ENCODE measurements at places on chromosomes 4 and X.
A peak's percentile ranks its signal among the peaks of the same experiment; 100 is the strongest.

DNA sequence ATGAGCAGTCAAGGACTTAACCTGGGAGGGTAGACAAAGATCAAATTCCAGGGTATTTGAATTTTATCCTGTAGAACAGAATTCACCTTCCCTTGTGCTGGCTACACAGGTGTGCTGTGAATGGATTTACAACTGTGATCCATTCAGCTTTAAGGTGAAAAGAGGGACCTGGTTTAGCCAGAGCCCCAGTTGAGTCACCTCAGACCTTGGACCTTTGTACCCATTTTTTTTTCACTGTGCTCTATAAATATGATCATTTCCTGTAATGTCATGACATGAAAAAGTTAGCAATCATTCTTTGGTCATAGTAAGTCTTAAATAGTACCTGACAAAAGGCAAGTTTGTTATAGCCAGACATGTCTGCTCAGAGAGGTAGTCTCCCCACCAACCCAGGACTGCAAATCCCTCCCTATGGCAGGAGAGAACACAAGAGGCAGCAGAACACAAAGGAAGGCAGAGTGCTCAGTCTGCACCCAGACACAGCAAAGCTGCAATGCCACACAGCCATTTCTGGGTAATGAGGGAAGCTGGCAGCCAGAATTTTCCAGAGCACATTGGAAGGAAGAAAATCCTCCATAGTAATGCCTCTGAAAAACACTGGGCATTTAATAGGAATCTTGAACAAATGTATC is 77.9 kb downstream of the CXXC4 start:
- no peak for DNase-seq

GRCh38 chrX:108053218-108053617 is 8.4 kb downstream of the VSIG1 start:
- DNase-seq = peak; percentile 13

- DNase-seq = no peak
These were observed 360.0 kb upstream of the CXorf51A start for GRCh38 chrX:147174591-147174990.

GRCh38 chrX:109926743-109927662 is 75.9 kb upstream of the TMEM164 start:
- DNase-seq = no peak

GRCh38 chr4:156971676-156972378 is at the start of gene PDGFC:
Gene PDGFC, minus strand, starts transcription at chr4:156971799. Its CDS starts 896 bp downstream, at chr4:156970903.
- DNase-seq = peak; percentile 82

DNA sequence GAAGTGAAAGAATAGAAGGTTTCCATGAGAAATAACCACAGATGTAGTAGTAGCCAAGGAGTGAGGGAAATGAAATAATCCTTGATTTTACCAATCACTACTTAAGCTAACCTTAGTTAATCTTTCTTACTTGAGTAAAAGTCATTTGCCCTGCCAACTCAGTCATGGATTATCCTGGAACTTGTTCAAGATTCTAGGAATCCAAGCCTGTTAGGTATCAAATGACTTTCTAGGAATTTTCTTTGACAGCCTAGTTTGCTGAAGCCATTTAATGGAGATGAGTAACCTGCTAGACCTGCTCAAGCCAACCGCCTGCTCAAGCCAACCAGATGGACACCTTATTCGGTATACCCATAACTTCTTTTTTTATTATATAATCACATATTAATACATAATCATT is 180.5 kb downstream of the KLHL13 start:
- no peak for DNase-seq

- no peak for DNase-seq
These were observed 40.1 kb downstream of the BTC start for GRCh38 chr4:74754218-74754617.

- DNase-seq = no peak
These were observed 37.0 kb downstream of the IL21 start for GRCh38 chr4:122583906-122584305.

- no peak for DNase-seq
These were observed 427.5 kb downstream of the BCOR start for GRCh38 chrX:39670281-39670680.

DNA sequence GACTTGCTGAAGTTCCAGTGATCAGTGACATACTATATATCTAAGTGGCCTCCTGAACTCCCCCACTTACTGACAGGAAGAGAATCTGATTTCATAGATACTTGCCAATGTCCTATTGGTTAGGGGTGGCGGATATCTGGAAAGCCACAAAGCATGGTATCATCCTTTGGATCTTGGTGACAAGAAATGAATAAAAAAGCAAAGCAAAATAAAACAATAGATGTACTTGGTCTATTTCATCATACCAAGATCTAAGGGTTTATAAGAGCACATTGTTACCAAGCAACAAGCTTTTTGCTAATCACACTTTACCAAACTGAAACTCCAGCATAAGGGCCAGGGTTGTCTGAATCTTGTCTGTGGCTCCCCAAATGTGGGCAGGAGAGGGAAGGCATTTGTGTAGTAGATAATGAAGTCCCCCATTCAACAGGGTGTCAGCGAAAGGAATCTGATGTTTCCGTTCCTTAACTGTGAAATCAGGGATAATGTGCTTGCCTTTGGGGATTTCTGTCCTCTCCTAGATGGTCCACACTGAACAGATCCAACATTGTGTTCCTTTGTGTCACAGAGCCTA is 125.0 kb upstream of the SMIM10 start:
- DNase-seq = no peak

GRCh38 chr4:25523405-25523804 is 132.2 kb upstream of the SLC34A2 start:
- DNase-seq = peak; percentile 17

DNA sequence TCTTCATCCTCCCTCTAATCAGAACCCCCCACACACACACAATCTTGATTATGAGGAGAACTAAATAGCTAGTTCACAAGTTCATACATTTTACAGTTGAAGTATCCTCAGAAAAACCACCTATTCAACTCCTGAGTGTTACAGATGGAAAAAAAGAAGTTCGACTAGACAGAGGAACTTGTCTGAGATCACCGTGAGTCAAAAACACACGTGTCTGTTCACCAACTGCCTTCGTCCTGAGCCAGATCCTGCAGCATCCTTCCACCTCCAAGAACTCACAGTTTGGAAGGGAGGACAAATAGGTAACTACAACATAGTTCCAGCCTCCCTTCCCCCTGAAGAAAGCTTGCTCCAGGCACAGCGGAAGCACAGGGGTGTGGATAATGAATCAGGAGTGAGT is 19.0 kb upstream of the IRAK1 start:
- DNase-seq = no peak

GRCh38 chrX:85988353-85988752 is 59.0 kb downstream of the CHM start:
- no peak for DNase-seq

DNA sequence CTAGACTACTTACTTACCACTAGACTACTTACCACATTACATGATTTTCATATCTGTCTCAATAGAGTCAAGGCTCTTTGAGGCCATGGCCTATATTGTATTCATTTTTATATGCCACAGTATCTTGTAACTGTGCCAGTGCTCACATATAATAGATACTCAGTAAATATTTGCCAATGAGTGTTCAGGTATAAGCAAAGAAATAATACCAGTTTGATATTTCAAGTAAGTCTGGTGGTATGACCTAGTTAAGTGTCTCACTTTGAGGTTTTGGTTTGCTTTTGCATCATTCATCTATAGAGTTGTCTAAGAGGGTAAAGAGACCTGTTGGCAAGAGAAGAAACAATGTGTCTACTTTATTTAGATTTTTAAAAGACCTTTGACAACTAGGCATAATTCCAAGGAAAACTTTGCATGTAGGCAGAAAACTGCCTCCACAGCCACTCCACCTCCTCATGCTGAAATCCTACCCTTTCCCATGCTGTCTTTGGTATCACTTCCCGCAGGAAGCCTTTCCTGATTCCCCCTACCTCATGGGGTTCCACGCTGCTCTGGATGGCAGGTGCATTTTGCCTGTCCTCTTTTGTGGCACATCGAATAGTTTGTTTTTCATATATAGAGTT is 91.3 kb upstream of the KLHL13 start:
- no peak for DNase-seq

DNA sequence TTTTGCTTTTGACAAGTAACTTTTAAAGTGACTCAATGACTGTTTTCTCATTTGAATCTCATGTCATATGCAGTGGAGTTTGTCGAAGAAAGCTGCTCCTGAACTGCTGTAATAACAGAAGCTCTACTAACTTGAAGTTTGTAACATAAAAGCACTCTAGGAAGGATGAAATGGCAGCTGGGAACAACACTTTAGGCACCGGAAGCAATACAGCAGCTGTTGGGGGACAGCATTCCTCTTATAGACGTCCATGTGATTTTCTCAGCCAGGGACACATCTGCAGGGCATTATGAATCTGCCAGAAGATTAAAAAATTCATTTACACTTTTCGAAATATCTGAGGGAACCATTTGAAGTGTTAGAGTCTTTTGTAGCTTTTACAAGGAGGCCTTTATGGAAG is 1035.8 kb downstream of the ADGRL3 start:
- DNase-seq = no peak

GRCh38 chr4:87811977-87812376 is 12.6 kb downstream of the IBSP start:
- no peak for DNase-seq

GRCh38 chr4:144176476-144176875 is 36.0 kb upstream of the GYPA start:
- DNase-seq = no peak

DNA sequence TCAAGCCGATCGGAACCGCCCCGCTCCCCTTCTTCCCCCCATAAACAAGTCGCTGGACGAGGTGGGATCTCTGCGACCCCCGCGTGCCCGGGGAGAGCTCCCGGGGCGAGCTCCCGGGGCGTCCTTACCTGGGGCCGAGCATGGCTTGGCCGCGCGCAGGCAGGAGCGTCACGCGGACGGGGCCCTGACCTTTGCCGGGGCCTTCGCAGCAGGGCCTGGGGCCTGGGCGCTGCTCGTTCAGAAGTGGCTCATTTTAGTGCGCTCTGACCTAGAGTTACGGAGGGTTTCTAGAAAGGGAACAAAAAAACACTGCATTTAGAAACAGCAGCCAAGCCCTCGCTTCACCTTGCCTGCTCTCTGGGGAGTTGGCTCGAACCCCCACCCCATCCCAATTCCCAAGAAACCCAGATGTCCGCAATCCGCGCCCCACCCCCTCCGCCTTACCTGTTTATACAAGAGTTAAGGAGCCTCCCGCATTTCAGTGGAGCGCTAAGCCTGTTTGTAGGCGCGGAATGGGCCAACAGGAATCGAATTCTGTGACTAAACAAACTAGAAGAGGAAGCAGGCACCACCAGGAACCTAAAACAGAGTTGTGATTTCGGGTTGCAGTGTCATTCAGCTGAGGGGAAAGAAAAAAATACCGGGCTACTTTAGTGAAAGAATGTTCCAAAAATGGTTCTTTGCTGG is 814 bp upstream of the RBM47 start:
- DNase-seq = no peak

DNA sequence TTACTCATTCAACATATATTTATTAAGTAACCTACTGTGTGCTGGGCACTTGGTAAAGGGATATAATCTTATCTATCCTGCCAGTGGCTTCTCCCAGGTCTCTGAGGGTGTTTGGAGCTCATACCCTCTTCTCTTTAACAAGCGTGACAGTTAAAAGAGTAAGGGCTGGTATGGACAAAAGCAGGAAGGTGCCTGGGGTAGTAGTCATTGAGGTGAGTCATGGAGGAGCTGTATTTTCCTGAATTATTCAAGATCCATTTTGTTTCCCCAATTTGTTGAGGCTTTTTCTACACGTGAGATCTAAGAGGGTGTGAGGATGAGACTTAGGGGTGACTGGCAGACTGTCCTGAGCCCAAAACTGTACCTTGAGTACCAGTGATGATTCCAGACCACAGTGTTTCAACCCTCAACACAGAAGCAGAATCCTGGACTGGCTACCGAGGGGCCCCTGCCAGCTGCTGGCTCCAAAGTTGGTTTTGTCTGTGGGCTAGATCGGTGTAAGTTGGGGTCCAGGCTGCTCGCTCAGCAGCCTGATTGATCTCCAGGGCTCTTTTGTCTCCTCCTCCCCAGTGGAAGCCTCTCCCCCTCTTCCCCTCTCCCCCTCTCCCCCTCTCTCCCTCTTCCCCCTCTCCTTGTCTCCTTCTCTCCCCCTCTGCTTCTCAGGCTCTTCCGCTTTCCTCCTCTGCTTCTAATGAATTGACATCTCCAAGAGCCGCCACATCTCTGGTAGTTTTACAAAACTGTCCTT is at the start of gene DRP2:
Gene DRP2 (plus strand): TSS at position 671 of the 748 bp plus-strand sequence. CDS start 11,862 bp downstream, outside the sequence.
- peak; percentile 78 for DNase-seq

GRCh38 chrX:30217465-30217864 is 2.1 kb downstream of the MAGEB2 start:
- no peak for DNase-seq

DNA sequence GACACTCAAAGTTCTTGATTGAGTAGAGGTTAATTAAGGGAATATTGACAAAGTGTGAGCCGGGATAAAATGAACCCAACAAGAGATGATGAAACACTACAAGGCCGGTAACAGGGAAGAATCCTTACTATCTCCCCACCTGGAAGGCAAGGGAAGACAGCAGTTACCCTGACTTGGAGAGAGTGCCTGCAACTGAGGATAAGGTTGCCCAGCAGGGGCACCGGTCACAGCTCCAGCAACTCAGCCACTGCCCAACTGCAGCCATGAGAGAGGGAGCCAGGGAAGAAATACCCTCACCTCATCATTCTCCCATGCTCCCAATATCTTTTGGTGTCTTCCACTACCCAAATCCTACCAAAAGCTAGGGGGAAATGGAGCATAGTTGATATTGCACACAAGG is 212.7 kb downstream of the KCTD8 start:
- no peak for DNase-seq

DNA sequence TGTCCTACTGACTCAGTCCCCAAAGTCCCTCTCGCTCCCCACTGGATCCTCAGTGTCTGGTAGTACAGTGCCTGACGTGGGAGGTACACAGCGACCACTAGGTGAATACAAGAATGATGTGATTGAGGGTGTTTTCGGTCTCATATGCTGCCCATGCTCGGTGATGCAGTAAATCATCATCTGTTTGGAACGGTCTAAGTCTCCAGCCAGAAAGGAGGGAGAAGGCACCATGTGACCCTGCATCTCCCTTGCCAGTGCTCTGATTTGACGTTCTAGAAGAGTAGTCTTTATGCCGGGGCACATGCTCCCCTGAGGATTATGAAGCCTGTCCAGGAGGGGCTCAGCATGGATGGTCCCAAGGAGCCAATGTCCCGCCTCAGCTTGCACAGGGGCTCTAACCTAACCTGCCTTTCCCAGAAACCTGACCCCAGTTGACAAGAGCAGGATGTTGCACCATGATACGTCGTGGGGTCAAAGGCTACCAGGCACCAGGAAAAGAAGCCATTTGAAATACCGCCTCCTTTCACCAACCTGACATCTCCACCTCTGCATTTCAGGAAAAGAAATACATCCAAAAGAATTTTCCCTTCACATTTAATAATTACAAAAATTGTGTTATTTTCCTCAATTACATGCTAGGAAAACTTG is 13.8 kb upstream of the PLXNB3 start:
- DNase-seq = no peak

All from ELR (cell line).